Gastrocnemius medialis (tissue), 4 donors: ENCODE measurements at places on chromosomes 2 and 18. TPM values are rescaled to one million over a fixed set of nuclear protein-coding genes. Genes with fewer than 3 reads are reported as not detected.

The DOK6 gene
- not detected for total RNA-seq

The ZNF385B gene
- 13.1 TPM for total RNA-seq

The IL1RL1 gene
- total RNA-seq = 4.1 TPM

The CCDC85A gene
- total RNA-seq = 6.5 TPM

The MPP4 gene
- total RNA-seq = not detected

The DSG4 gene
- not detected for total RNA-seq

The G6PC2 gene
- not detected for total RNA-seq

The HNMT gene
- total RNA-seq = 7.6 TPM

The ZBTB7C gene
- total RNA-seq = 0.53 TPM

The IL36B gene
- total RNA-seq = not detected

The UGT1A8 gene
- not detected for total RNA-seq

The NTSR2 gene
- total RNA-seq = 0.62 TPM

The ERBB4 gene
- 4.2 TPM for total RNA-seq

The ZNF804A gene
- total RNA-seq = not detected

The RGPD4 gene
- 0.04 TPM for total RNA-seq

The DSEL gene
- 1.6 TPM for total RNA-seq

The TCF23 gene
- total RNA-seq = not detected

The PPP1R1C gene
- total RNA-seq = not detected

The UGT1A4 gene
- total RNA-seq = not detected

The KYNU gene
- 2.0 TPM for total RNA-seq

The MYO7B gene
- total RNA-seq = 0.83 TPM

The C1QL2 gene
- total RNA-seq = not detected

The MOCOS gene
- total RNA-seq = 0.82 TPM

The KCNG3 gene
- not detected for total RNA-seq

The E2F6 gene
- total RNA-seq = 29.4 TPM

The CFAP53 gene
- 1.4 TPM for total RNA-seq

The ACOXL gene
- not detected for total RNA-seq

The LAMA1 gene
- total RNA-seq = 0.05 TPM

The PSMA8 gene
- not detected for total RNA-seq

The CAVIN2 gene
- total RNA-seq = 35.4 TPM

The CEP76 gene
- total RNA-seq = 5.4 TPM

The OTOF gene
- total RNA-seq = 0.46 TPM

The TXNDC9 gene
- total RNA-seq = 32.4 TPM

The CKAP2L gene
- total RNA-seq = 0.07 TPM

The COL4A4 gene
- total RNA-seq = 2.0 TPM

The FKBP1B gene
- 1.5 TPM for total RNA-seq

The DNAJC27 gene
- total RNA-seq = 11.0 TPM

The ZDBF2 gene
- total RNA-seq = 13.2 TPM

The PLGLB2 gene
- total RNA-seq = 0.81 TPM

The COL4A3 gene
- total RNA-seq = 4.5 TPM

The GKN1 gene
- total RNA-seq = not detected

The MC4R gene
- total RNA-seq = not detected

The DSC2 gene
- total RNA-seq = 0.76 TPM

The DLX1 gene
- total RNA-seq = 0.16 TPM

The GCG gene
- not detected for total RNA-seq

The PLA2R1 gene
- 1.0 TPM for total RNA-seq

The VAMP5 gene
- 35.6 TPM for total RNA-seq

The CTAGE1 gene
- not detected for total RNA-seq
